ENCODE measurements at places on chromosomes 6 and 20. TPM values are rescaled to one million over a fixed set of nuclear protein-coding genes. Genes with fewer than 3 reads are reported as not detected.

CAGE1 gene
- total RNA-seq, result 0.26 TPM

LY6G6F gene
- total RNA-seq, result not detected

RIPOR3 gene
- total RNA-seq, result 0.18 TPM

EFCAB8 gene
- total RNA-seq, result 2.0 TPM

BPIFB4 gene
- total RNA-seq, result not detected

FAM217A gene
- total RNA-seq, result not detected

RNF182 gene
- total RNA-seq, result 0.39 TPM

F13A1 gene
- not detected for total RNA-seq

TNXB gene
- total RNA-seq, result 3.9 TPM

CFB gene
- 32.1 TPM for total RNA-seq

MUC22 gene
- not detected for total RNA-seq

TRAPPC3L gene
- total RNA-seq, result not detected

MAPK13 gene
- 47.3 TPM for total RNA-seq

FAXC gene
- total RNA-seq, result 0.16 TPM

SERPINB1 gene
- 75.6 TPM for total RNA-seq

C6orf15 gene
- not detected for total RNA-seq

SEMG1 gene
- not detected for total RNA-seq

ESR1 gene
- total RNA-seq, result not detected

SLC44A4 gene
- not detected for total RNA-seq

GABBR1 gene
- 3.3 TPM for total RNA-seq

NMBR gene
- total RNA-seq, result not detected

LY86 gene
- not detected for total RNA-seq

MDFI gene
- total RNA-seq, result not detected

SLC26A8 gene
- total RNA-seq, result 1.4 TPM

LRRC73 gene
- total RNA-seq, result 0.14 TPM

PMEPA1 gene
- 3.7 TPM for total RNA-seq

CST1 gene
- total RNA-seq, result 499 TPM

PRL gene
- total RNA-seq, result not detected

ARFGEF3 gene
- 5.6 TPM for total RNA-seq

ZSCAN26 gene
- total RNA-seq, result 7.2 TPM

ASF1A gene
- 22.5 TPM for total RNA-seq

BCAS4 gene
- total RNA-seq, result 29.9 TPM

CDSN gene
- not detected for total RNA-seq

MAP7 gene
- total RNA-seq, result 57.4 TPM

DIDO1 gene
- 122 TPM for total RNA-seq

SUMO4 gene
- 1.7 TPM for total RNA-seq

GPR63 gene
- total RNA-seq, result 0.11 TPM

SLC22A3 gene
- 2.3 TPM for total RNA-seq

DEFB124 gene
- total RNA-seq, result not detected

YWHAB gene
- 522 TPM for total RNA-seq

ZNF165 gene
- total RNA-seq, result 11.0 TPM

ADTRP gene
- total RNA-seq, result 5.2 TPM

EPB41L2 gene
- 106 TPM for total RNA-seq

CD24 gene
- 81.7 TPM for total RNA-seq

MAK gene
- 0.16 TPM for total RNA-seq

SLPI gene
- total RNA-seq, result 3.0 TPM

ARMC12 gene
- not detected for total RNA-seq

ULBP1 gene
- 5.4 TPM for total RNA-seq
